Activated CD4-positive, alpha-beta T cell treated with anti-CD3 and anti-CD28 coated beads for 4 hours (primary cell): ENCODE measurements at places on chromosomes 3 and 15.

DNA sequence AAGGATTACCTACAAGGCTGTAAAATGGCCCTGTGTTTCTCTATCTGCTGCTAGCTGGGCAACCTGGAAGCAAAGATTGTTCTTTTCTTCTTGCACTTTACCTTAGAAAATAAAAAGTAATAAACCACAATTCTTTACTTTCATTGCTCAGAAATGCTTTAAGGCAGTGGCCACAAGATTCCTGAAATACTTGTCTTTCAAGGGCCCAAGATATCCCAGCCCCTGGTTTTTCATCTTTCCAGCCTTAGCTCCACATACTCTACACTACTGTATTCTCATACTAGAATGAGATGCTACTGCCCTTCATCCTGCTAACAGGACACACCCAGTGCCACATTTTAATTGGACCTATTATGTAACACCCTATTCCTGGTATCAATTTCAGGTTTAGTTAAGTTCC lies 78.9 kb downstream of the GTF2E1 start:
- DNase-seq = no peak

- no peak for DNase-seq
Observed at GRCh38 chr15:84608707-84609284, 8.0 kb downstream of the ZSCAN2 start.

DNA sequence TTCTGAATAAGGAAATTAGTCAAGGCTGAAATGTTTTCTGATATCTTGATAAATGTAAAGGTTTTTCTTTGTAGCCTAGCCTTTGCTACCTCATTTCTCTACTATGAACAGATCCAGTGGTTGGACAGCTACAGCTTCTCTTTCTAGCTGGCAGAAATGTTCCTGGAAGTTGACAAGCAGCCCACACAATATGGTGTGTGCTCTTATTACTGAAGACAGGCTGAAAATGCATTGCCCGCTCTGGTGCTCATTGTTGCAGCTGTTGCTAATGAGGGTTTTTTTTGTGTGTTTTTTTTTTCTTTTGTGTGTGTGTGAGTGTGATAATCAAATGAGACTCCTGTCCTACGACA lies 844.3 kb upstream of the SEMA6D start:
- no peak for DNase-seq

DNA sequence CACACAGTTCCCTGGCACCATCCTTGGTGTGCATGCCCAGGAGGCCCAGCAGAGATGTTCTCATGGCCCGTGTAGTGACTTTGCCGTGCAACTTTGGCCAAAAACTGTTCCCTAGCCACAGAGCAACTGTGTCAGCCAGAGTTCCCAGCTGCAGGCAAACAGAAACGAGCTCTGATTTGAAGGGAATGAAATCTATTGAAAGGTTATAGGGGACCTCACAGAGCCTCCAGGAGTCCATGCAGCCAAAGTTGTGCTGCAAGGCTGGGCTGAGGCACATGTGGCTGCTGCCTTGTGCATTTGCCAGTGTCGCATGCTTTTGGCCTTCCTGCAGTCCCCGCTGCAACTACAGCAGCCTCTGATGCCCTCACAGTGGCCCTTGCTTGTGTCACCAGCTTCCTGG lies 70.5 kb downstream of the PLXNA1 start:
- DNase-seq = no peak

DNA sequence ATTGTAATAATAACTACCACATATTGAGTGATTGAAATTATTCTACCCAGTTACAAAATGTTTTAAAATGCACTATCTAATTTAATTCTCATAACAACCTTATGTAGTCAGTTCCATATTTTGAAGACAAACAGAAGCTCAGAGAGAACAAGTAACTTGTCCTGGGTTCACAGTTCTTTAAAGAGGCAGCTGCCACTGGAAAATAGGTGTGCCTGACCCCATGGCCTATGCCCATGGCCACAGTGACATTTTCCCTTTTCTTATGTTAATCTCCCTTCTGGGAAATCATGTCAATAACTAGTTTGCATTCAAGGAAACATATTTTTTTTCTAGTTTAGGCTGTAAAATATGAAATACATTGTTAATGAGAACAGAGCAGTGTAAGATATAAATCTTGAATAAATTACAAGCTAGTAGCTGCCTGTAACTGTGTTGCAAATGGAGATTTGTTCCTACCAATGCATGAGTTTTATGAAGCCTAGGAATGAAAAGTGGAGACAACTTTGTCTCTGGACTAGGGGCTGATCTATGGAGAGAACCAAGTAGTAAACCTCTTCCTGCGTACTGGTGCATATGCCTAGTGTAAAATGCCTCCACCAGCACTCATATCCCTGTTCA lies 1018.0 kb downstream of the NTRK3 start:
- DNase-seq = no peak

DNA sequence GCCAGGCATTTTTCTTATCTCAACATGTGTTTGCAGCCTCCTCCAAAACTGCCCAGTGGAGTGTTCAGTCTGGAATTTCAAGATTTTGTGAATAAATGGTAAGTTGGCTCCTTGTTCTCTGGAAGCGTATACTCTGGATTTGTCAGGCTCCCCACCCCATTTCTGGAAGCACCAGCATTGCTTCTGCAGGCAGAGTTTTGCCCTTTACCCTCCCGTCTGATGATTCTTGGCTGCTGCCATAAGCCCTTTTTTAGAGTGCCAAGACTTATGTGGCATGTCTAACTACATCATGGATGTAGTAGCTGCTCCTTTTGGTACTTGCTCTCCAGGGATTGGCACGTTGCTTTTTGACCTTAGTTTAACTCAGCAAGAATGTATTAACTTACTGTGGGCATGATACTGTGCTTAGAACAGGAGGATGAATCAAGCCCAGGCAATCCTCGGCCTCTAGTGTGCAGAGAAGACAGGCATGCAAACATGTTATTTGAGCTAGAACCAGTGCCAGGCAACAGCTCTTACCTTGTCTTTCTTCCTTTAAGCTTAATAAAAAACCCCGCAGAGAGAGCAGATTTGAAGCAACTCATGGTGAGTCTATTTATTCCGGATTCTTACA lies 8.3 kb downstream of the SNAPC5 start:
- DNase-seq = no peak
